ENCODE measurements at places on chromosomes 6 and 20.

DNA sequence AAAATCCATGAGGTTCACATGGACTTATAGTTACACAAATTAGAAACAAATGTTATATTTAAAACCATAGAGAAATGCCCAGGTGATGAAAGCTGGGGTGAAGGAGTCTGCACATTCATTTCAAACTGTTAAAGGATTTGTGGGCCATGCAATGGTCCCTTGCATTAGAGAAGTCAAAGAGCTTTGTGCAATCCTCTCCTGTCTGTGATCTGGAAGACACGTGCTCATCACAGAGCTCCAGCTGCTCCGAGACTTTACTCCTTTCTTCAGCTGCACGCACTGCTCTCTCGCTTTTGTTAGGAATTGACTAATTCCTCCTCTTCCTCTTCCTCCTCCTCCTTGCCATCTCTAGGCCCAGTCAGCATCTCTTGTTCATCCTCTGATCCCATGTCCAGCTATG lies 4.1 kb upstream of the AIF1 start:
- DNase-seq, result peak; percentile 10

GRCh38 chr6:96286503-96286902 lies 235.1 kb upstream of the UFL1 start:
- DNase-seq, result no peak

DNA sequence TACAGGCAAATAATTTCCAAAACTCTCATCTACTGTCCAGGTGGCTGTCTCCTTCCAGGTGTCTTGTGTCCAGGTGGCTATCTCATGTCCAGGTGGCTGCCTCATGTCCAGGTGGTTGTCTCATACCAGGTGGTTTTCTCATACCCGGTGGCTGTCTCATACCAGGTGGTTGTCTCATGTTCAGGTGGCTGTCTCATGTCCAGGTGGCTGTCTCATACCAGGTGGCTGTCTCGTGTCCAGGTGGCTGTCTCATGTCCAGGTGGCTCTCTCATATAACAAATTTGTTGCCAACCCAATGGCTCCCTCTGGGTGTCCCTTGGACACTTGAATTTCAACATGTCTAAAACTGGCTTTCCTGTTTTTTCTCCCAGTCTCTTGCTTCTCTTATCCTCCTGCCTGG lies 14.3 kb upstream of the SLC22A3 start:
- DNase-seq, result no peak

- DNase-seq, result peak; percentile 8
Observed at GRCh38 chr6:30311101-30311500, 15.6 kb upstream of the TRIM39 start.

- DNase-seq, result no peak
Observed at GRCh38 chr6:118316796-118317384, 231.2 kb upstream of the PLN start.

- DNase-seq, result no peak
Observed at GRCh38 chr6:170037541-170038250, 253.2 kb downstream of the DLL1 start.

DNA sequence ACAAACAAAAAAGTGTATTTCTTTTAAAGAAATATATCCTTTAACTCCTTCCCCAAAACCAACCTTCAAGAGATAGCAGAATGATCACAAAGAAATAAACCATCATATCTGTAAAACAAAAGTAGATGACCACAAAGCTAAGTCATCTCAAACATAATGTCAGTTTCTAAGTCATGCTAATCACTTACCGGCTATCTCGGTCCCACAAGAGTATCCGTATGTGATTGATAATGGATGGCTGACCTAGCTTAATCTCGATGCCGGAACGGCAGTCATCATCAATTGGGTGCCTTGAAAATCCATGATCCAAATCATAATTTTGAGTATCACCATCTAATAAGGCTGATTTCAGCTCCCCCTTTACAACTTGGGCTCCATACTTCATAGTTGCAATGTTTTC lies 59.7 kb downstream of the BTBD9 start:
- DNase-seq, result no peak

GRCh38 chr6:105932440-105932839 lies 153.7 kb upstream of the PRDM1 start:
- DNase-seq, result no peak

GRCh38 chr6:21277601-21278374 lies 315.8 kb upstream of the SOX4 start:
- no peak for DNase-seq

DNA sequence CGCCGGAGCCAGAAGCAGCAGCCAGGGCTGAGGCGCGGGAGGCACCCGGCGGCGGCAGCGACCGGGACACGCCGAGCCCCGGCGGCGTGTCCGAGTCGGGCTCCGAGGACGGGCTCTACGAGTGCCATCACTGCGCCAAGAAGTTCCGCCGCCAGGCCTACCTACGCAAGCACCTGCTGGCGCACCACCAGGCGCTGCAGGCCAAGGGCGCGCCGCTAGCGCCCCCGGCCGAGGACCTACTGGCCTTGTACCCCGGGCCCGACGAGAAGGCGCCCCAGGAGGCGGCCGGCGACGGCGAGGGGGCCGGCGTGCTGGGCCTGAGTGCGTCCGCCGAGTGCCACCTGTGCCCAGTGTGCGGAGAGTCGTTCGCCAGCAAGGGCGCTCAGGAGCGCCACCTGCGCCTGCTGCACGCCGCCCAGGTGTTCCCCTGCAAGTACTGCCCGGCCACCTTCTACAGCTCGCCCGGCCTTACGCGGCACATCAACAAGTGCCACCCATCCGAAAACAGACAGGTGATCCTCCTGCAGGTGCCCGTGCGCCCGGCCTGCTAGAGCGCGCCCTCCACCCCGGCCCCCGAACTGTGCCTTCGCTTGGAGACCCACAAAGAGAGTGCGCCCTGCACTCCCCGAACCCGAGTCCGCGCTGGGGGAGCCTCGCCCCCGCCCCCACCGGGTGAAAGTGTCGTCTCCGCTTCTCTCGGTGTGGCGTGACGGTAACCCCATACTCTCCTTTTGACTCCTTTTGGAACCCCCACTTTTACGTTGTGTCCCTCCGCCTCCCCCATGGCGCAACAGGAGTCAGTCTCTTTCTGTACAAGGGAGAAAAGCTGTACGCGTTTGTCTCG lies 1.6 kb downstream of the INSM1 start:
- DNase-seq, result no peak

- DNase-seq, result no peak
Observed at GRCh38 chr6:75397171-75397570, 96.4 kb downstream of the FILIP1 start.

DNA sequence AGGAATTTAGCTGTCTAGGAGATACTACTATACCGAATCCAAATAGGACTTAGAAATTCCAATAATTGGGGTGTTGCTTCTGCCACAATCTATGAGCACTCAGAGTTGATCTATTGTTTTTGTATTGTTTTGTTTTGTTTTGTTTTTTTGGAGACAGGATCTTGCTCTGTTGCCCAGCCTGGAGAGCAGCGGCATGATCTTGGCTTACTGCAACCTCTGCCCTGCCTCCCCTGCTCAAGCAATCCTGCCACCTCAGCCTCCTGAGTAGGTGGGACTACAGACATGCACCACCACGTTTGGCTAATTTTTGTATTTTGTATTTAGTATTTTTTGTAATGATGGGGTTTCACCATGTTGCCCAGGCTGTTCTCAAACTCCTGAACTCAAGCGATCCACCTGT lies 7.4 kb downstream of the ACSS2 start:
- DNase-seq, result no peak

DNA sequence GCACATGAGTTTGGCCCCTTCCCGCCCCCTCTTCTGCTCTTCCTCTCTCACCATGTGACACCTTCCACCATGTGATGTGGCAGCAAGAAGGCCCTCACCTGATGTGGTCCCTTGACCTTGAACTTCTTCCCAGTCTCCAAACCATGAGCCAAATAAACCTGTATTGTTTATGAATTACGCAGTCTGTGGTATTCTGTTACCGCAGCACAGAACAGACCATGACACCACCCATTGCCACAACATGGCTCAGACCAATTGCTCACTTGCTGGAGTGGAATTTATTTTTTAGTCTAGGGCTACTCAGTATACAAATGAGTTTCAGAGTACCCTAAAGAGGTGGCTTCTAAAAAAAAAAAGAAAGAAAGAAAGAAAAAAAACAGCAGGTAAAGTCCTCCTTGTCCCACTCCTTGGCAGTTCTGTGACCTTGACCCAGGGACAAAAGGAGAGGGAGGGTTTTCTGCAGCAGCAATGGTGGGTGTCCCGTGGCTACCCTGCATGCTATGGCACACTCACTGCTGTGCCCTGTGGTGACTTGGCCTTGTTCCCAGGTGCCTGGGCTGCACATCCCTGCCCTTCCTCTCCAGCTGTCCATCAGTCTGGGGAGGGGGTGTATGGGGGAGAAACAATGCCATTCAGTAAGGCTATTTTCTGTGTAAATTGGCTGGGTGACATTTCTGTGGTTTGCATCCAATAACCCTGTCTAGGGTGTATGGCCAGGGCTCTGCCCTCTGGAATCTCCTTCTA lies 5.4 kb upstream of the VSX1 start:
- no peak for DNase-seq

- DNase-seq, result no peak
Observed at GRCh38 chr6:131130554-131130940, 4.7 kb upstream of the AKAP7 start.

GRCh38 chr6:70314296-70314695 lies 11.4 kb upstream of the COL9A1 start:
- DNase-seq, result no peak

DNA sequence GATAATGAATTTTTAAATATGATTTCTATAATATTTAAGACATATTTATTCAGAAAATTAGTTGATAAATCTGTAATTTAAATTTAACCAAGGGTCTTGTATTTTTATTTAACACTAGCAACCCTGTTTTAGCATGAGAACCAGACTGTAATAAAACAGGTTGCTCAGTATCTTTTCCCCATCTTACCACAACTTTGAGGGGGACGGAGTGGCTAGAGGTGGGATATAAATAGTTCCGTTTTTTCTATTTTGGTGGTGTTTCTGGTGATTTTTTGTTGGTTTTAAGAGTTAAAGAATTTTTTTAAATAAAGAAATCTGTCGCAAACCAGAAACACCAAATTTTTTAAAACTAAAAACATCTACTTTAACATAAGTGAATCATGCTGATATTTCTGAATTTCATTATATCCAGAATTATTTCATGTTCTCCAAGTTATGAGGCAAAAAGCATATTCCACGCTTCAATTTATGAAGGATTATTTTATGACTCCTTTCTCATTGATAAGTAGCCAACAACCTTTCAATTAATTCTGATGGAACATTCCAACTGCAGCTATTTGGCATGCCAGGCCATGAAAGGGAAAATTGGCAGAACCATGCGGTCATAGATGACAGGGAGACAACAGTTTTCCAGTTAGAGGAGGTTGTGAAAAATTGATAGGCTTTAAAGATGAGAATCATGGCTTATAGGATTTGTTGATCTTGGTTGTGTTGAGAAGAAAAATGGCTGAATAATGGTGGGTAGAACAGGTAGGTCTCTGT lies 151.9 kb upstream of the CARMIL1 start:
- no peak for DNase-seq

GRCh38 chr6:137013031-137013430 lies 31.7 kb downstream of the IL20RA start:
- DNase-seq, result peak; percentile 71

- DNase-seq, result no peak
Observed at GRCh38 chr6:53801022-53801421, 6.2 kb downstream of the LRRC1 start.
